ENCODE measurements at places on chromosomes 1 and 21. TPM values are rescaled to one million over a fixed set of nuclear protein-coding genes. Genes with fewer than 3 reads are reported as not detected.

Gene CTBS
- 5.2 TPM for polyA plus RNA-seq

GRCh38 chr1:206464456-206464964 lies 5.8 kb upstream of the IKBKE start:
- DNase-seq: no peak

DNA sequence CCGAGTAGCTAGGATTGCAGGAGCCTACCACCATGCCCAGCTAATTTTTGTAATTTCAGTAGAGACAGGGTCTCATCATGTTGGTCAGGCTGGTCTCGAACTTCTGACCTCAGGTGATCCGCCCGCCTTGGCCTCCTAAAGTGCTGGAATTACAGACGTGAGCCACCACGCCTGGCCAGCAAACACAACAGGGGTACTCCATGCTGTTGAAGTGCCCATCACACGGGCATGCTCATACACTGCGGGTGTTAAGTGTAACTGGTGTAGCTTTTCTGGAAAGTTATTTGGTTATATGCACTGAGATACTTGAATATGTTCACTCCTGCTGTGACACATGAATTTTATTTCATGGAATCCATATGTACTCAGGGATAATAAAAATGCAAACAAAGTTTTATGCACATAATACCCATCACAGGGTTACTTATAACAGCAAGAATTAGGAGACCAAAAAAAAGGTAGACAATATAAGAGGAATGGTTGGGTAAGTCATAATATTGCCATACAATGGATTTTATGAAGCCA lies 9.2 kb downstream of the SRSF4 start:
- DNase-seq: no peak

DNA sequence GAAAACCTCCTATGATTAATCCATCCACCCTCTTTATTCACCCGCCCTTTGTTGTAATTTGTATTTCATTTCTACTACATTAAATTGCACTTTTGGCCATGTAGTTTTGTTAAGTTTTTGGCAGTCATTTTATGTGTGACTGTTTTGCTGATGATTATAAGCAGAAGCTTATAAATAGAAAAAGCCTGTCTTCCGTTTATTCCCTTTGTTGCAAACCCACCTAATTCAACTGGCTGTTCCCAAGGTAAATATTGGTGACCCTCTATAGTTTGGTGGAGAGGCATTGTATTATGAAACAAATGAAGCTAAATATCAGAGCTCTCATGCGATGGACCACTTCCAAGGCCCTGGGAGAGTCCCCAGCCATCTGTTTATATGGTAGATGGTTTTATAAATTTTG lies 36.7 kb upstream of the IGSF3 start:
- DNase-seq: no peak

DNA sequence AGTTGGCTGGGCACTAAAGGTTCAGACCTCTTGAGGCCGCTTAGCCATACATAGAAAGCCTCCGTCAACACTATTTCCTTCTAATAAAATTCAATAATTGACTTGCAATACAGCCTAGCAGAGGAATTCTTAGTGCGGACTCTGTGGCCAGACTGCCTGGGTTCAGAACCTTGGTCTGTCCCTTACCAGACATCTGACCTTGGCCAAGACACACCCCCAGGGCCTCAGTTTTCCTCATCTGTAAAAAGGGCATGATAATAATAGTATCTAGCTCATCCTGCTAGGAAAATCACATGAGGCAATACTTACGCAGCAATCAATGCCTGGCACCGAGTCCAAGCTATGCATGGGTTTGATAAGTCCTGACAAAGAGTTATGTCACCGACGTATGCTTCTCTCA lies 148.2 kb upstream of the SOD1 start:
- DNase-seq: no peak

DNA sequence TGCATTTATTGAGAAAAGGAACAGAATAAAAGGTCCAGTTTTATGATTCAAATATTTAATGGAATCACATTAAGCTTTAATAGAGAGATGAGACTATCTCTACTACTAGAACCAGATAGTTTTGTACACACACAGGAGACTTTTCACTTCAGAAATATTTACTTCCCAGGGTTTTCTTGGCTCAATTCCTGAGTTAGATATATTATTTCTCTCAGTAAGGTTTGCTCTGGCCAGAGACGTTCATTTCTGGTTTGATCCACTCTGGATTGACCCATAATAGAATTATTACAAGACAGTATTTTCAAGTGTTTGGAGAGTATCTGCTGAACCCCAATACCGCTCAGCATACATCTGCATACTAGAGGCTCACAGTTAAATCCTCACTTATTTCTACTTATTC lies 1.3 kb upstream of the RCOR3 start:
- peak; percentile 13 for DNase-seq

DNA sequence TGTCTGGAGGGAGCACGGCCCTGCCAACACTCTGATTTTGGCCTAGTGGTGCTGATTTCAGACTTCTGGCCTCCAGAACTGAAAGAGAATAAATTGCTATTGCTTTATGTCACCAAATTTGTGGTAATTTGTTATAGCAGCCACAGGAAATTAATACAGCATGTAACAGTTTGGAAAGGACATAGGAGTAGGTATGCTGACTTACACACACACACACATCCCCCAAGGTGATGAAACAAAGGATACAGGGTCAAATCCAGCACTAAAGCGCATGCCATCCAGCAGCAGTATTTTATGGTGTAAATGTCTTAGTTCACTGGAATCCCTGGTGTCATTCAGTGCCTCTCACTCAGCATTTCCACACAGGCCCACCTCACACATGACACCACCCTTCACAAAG lies 72.2 kb upstream of the MAN1A2 start:
- no peak for DNase-seq

- DNase-seq: no peak
Measured at GRCh38 chr1:7424352-7424890, 346.7 kb upstream of the VAMP3 start.

- DNase-seq: no peak
Measured at GRCh38 chr21:28489821-28490350, 502.8 kb downstream of the LTN1 start.

Gene MIXL1
- 0.44 TPM for polyA plus RNA-seq

Gene NPHP4
- polyA plus RNA-seq: 4.1 TPM

Gene ZYG11A
- polyA plus RNA-seq: 0.05 TPM

GRCh38 chr1:18972991-18973390 lies 16.5 kb upstream of the IFFO2 start:
- DNase-seq: no peak

GRCh38 chr1:110390096-110390495 lies 730 bp downstream of the SLC16A4 start:
- DNase-seq: no peak

Gene S100A6
- 191 TPM for polyA plus RNA-seq

DNA sequence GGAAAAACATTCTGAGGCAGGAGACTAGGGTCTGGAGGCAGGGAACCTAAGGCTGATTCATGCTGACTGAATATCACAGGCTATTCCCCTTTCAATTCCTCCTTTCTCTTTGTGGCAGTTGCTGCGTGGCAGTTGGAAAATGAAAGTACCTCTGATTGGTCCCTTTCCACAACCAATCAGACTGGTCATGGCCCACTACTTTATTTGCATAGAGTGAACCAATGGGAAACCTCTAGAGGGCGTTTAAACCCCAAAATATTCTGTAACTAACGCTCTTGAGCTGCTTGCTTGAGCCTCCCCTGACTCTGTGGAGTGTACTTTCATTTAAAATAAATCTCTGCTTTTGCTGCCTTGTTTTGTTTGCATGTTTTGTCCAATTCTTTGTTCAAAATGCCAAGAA lies 27.7 kb upstream of the VN1R5 start:
- no peak for DNase-seq

DNA sequence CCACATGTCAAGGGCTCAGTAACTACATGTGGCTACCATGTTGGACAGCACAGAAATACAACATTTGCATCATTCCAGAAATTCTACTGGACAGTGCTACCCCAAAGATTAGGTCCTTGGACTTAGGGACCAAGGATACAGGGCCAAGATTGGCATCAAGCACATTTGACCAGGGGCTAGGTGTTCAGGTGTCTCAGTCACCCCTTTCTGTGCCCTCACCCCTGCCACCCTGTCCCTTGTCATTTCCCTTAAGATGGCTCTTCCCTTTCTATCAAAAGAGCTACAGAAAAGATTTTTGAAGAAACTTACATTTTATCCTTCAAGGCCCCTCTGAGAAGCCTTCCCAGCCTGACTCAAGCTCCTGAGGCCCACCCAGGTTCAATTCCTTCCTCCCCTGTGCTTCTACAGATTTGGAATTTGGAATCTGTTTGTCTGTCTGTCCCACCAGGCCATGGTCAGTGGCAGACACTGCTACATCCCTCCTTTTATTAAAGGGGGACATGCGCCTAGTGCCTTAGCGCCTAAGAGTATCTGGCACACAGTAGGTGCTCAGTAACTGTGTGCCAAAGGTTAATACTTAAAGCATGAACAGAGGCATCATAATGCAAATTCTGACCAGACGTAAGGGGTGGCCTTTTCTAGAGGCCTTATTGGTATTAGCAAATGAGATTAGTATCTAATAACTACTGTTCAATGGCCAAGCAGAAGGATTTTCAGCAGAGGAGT lies 21.4 kb downstream of the CSF1 start:
- DNase-seq: no peak

GRCh38 chr21:32951041-32951440 lies 74.7 kb upstream of the OLIG2 start:
- no peak for DNase-seq

Gene SLC25A34
- polyA plus RNA-seq: 6.9 TPM
